ENCODE measurements at places on chromosomes 2 and 18.

DNA sequence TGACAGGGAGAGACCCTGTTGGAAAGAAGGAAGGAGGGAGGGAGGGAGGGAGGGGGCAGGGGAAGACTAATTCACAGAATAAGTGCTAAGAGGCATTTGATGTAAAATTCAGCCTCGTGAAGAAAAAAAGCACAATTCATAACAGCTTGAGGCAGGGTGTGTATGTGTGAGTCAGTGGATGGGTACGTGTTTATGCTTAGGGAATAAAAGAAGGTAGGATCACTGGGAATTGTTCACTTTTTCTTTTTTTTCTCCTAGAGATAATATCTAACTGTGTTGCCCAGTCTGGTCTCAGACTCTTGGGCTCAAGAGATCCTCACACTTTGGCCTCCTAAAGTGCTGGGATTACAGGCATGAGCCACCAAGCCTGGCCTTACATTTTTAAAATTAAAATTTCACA is 39.2 kb downstream of the WDR33 start:
- no peak for DNase-seq

GRCh38 chr2:28400419-28400818 is 7.8 kb downstream of the FOSL2 start:
- DNase-seq = no peak

DNA sequence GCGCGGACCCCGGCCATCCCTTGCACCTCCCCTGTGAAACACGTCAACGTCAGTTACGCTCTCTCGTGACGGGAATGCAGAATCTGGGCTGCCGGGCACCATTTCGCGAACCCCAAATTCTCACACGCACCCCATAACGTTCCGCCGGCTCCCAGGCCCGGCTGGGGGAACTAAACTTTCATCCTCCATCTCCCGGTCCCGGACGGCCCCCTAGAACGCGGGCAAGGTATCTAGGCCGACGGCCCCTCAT is 544 bp downstream of the DNAJC27 start:
- DNase-seq = peak; percentile 15

DNA sequence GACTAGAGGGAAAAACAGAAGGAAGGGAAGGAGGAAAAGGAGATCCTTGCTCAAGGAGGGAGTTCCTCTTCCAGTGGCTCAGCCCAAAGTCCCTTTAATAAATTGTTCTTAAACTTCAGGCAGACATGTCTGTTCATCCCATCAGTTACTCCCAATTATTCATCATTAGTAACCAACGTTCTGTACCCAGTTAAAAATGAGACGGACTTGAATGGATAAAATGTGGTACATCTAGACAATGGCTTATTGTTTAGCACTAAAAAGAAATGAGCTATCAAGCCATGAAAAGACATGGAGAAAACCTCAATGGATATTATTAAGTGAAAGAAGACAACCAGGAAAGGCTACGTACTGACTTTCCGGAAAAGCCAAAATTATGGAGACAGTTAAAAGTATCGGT is 50.8 kb upstream of the ACSL3 start:
- no peak for DNase-seq

DNA sequence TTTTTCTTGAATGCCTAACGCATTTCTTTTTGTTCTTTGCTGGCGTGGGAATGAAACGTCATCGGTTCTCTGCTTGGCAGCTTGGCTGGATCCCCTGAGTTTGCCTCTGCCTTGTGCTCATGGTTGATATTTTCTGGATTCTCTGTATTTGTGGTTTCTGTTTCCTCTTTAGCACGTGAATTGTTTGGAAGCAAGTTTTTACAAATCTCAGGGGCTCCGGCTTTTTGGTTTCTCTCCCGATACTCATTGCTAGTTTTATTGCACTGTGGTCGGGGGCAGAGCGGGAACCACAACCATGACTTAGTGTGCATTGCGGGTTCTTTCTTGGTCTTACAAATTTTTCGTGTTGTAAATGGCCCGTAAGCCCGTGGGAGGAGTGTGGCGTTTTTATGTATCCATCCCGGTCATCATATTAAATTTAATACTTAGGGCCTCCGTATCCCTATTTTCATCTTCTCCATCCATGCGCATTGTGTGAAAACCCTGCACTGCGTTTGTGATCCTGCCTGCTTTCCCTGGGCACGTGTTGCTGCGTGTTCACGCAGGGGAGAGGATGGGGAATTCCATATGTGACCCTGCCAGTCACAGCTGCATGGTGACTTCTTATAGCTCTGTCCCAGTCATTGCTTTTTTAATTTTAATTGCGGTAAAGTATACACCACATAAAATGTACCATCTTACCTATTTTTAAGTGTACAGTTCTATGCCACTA is 9.4 kb downstream of the RAMP1 start:
- DNase-seq = no peak
